Activated naive CD4-positive, alpha-beta T cell (primary cell): ENCODE measurements at places on chromosomes 5 and 9.

GRCh38 chr5:20300110-20300509 is 312.1 kb upstream of the CDH18 start:
- no peak for DNase-seq

GRCh38 chr5:177183142-177183541 is 49.6 kb downstream of the NSD1 start:
- DNase-seq = no peak

DNA sequence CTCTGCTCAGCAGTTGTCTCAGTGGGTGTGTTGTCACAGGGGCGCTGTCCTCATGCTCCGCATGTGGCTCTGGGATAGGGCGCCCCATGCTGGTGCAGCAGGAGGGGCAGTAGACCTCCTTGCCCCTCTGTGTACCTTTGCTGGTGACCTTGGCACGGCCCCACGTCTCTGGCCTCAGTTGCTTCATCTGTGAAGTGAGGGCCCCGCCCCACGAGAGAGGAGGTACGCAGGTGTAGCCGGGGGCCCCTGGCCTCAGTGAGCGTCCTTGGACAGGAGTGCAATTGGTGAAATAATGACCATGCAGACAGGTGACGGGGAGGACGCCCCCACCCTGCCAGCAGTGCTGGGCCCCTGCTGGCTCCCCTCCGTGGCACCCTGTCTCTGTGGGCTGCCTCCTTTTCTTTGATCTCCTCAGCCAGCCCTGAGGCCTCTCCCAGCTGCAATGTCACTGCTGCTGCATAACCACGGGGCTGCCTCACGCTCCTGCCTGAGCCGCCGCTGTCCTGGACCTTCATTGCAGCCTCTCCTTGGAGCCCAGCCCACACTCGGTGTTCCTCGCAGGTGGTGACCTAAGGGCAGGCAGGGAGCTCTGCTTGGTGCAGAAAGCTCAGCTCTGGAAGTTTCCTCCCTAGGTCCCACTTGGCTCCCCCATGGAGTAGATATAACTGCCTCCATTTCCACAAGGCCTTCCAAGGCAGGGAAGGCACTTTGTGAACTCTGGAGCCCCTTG is 57.3 kb downstream of the PHF2 start:
- DNase-seq = no peak

GRCh38 chr5:132751444-132751843 is 4.2 kb downstream of the CCNI2 start:
- DNase-seq = no peak

DNA sequence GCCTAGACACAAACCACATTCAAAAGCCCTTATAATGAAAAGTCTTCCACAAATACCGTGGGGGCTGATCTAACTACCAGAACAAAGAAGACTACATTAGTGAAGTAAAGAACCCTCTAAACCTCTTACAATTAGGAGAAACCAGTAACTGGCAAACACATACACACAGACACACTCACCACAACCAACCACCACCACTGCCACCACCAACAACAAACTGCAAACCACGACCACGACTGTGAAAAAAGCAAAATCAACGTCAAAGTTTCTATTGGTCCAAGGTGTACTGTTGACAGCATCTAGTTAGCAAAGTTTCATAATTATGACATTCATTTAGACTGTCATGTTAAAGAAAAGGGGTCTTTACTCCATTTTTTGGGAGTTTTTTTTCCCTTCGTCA is 2.7 kb downstream of the CDO1 start:
- no peak for DNase-seq

GRCh38 chr5:71988808-71989207 is 118.5 kb upstream of the MAP1B start:
- no peak for DNase-seq

GRCh38 chr9:121889990-121890563 is 203.0 kb downstream of the TTLL11 start:
- no peak for DNase-seq

DNA sequence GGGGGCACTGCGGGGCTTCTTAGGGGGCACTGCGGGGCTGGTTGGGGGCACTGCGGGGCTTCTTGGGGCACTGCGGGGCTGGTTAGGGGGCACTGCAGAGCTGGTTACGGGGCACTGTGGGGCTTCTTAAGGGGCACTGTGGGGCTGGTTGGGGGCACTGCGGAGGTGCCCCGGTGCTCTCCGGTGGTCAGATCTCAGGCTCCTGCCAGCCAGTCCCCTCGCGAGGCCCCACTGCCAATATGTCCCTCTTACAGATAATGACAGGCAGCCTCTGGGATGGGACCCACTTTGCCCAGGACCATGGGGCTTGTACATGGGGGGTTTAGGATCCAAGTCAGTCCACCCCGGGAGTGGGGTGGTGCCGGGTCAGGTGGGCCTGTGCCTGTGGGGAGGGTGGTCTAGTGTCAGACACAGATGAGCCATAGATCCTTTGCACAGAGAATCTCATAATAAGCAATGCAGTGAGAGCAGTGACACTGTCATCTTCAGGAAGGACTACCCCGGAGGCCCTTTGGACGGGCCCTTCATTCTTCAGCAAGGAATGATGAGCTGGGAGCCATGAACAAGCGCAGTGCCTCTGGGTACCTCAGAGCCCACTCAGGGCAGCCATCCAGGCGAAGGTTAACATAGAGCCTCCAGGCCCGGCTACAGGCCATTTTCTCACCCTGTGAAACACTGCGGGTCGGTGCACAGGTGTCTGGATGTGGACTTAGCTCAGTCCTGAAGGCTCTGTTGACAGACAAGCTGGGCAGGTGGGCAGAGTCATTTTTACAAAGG is 38.2 kb downstream of the COL5A1 start:
- DNase-seq = no peak

- DNase-seq = no peak
These were observed 7.8 kb downstream of the KCNV2 start for GRCh38 chr9:2725126-2725525.

GRCh38 chr5:58314356-58315210 is 145.3 kb downstream of the PLK2 start:
- no peak for DNase-seq

DNA sequence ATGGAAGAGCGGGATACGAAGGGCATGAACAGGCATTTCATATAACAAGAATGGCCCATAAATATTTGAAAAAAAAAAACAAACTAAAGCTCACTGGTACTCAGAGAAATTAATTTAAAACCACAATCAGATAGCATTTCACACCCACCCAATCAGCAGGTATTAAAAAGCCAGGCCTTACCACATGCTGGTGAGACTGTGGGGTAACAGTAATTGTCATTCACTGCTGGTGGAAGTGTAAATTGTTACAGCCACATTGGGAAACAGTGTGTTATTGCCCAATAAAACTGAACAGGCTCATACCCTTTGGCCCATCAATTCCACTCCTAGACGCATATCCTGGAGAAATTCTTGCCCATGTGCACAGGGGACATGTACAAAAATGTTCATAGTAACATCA is 66.0 kb downstream of the PLAC8L1 start:
- no peak for DNase-seq

GRCh38 chr9:125745018-125745417 is 2.2 kb upstream of the PBX3 start:
- DNase-seq = no peak

DNA sequence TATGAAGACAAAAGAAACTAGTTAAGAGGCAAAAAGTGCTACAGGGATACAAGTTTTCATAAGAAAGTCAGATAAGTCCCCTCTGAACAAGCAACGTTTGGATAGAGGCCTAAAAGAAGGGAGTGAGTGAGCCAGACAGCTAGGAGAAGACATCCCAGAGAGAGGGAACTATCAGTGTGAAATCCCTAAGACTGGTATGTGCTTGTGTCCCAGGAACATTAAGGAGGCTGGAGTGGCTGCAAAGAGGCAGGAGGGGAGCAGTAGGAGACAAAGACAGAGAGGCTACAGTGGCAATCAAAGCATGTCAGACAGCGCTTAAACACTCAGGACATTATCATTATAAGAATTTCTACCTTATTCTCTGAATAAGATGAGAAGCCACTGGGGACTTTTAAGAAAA is 139.1 kb upstream of the STK32A start:
- DNase-seq = no peak

DNA sequence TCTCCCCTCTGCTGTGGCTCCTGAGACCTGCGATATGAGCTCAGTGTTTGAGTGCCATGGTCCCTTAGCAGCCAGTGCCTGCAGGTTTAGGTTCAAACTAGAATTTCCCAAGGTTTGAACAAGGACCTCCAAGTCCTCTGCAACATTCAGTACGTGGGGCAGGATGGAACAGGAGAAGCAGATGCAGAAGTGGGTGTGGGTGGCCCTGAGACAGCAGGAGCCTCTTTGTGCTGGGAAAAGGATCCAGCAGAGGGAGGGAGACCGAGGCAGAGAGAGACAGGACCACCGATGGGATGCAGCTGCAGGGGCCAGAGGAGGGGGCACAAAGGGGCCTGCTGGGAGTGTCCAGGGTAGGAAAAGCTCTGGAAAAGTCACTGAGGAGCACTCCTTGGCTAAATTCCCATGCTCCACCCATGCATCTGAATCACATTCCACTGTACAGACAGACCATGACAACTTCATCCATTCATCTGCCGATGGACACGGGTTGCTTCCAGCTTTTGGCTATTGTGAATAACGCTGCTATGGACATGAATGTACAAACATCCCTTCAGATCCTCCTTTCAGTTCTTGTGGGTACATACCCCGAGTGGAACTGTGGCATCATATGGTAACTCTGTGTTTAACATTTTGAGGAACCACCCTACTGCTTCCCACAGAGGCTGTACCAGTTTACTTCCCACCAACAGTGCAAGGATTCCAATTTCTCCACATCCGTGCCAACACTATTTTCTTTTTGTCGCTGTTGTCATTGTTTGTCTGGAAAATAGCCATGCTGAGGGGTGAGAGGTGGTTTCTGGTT is 26.7 kb upstream of the SUSD3 start:
- no peak for DNase-seq

DNA sequence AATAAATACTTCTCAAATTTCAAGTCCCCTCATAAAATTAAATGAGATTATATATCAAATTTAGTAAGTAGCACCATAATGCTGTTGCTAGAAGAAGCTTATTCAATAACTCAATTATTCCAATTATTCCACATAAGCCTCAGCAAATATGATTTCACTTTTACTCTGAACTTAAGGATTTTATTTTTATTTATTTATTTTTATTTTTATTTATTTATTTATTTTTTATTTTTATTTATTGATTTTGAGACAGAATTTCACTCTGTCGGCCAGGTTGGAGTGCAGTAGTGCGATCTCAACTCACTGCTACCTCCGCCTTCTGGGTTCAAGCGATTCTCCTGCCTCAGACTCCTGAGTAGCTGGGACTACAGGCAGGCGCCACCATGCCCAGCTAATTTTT is 1308.3 kb upstream of the CDH9 start:
- no peak for DNase-seq

DNA sequence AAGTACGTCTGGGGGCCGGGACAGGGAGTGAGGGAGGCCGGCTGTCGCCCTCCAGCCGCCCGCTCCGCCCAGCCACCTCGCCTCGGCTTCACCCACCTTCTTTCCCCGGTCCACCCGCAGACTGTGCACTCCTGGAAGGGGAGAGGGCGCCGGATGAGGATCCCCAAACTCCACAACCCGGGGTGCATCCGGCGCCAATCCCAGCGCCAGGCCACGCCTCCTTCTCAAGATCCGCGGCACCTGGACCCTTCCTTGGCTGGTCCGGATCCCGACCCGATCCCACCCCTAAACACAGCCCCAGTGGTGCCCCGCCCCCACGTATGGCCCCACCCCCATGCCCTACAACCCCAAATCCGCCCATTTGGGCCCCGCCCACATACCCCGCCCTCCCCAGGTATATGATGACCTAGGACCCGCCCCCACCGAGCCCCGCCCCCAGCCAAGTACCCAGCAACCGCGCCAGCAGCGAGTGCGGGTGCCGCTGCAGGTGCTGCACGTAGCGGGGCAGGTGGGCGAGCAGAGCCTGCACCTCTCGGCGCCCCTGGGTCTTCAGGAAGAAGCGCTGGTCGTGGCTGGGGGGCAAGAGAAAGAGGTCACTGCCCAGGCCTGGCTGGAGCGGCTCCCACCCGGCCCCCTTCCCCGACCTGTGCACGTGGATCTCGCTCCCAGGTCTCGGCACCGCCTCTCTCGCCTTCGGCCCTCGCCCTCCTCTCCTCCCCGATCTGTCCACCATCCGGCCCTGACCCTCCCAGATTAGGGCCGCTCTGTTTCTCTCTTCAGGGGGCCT is 3.2 kb downstream of the PIP5KL1 start:
- DNase-seq = peak; percentile 56

- no peak for DNase-seq
These were observed 13.9 kb downstream of the ZNF346 start for GRCh38 chr5:177036443-177036842.

GRCh38 chr9:115957585-115957984 is 196.0 kb upstream of the PAPPA start:
- DNase-seq = no peak

GRCh38 chr5:66247176-66247960 is 103.3 kb downstream of the SREK1 start:
- DNase-seq = no peak

DNA sequence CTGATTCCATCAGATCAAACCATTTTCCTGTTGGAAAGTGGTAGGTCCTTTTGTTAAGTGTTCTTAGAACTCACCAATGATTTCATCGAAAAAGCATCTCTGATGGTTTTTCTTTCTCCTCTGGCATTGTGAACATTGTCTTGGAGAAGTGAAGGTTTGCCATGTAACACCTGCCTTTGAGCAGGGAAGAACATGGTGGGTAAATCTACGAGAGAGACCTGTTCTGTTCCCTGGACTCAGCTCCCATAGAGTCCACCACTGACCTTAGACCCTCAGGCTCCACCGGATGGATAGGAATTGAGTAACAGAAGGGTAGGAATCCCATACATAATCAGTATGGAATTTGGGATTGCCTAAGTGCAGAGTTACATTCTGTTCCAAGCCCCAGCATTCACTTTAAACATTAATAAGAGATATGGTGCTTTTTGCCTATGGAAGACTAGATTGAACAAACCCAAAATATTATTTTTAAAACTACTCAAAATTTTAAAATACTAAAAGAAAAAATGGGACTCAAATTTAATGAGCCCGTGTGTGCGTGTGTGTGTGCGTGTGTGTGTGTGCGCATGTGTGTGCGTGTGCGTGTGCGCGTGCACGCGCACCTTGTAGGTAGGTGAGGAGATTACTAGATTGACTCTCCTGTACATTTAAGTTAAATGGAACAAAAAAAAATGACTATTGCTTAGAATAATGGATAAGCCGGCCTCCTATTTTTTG is 92.0 kb downstream of the C9orf152 start:
- no peak for DNase-seq

GRCh38 chr9:9783211-9783610 is 829.6 kb downstream of the PTPRD start:
- DNase-seq = no peak

DNA sequence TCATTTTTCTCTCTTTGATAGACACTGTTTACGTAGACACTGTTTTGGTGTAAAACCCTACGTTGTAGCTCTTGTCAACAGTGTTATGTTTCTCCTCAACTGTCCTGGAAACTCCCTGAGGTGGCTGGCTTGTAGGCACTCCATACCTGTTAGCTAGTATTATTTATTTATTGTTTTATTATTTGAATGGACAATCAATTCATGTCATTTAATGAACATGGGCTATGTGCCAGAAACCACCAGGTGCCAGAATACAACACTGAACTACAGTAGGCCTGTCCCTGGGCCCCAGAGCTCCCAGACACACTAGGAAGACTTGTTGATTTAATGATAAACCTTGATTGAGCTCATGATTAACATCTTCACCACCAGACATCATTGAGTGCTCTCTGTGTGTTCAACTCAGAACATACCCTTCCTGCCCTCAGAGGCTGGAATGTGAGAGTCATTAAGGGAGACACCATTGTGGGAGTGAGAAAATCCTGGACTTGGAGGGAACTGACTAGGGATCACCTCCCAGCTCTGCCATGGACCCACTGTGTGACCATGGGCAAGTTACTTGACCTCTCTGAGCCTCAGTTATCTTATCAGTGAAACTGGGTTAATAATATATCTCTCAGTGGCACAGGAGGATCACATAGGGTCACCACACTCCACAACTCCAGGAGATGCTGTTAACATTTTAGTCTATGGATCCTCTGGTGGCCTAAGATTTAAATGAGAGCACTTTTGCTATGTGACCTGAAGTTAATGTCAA is 19.2 kb downstream of the IRF1 start:
- no peak for DNase-seq
